Esophagus muscularis mucosa (tissue), 4 donors: ENCODE measurements at places on chromosomes 16 and 17. TPM values are rescaled to one million over a fixed set of nuclear protein-coding genes. Genes with fewer than 3 reads are reported as not detected.

GRCh38 chr16:53504665-53505064 is 1.7 kb upstream of the AKTIP start:
- peak overlapping the region; percentile 92 for H3K27ac ChIP-seq
- H3K4me3 ChIP-seq, result peak overlapping the region; percentile 98
- H3K27me3 ChIP-seq, result no peaks in the 10 kb centered on the region
- peak; percentile 80 for DNase-seq
- H3K36me3 ChIP-seq, result peaks cover 3% of the 10 kb centered on the region

- H3K36me3 ChIP-seq, result no peaks in the 10 kb centered on the region
- DNase-seq, result no peak
- H3K4me1 ChIP-seq, result no peaks in the 10 kb centered on the region
Measured at GRCh38 chr17:54117452-54117851, 294.7 kb downstream of the KIF2B start.

- no peak overlapping the region for H3K4me3 ChIP-seq
- no peak overlapping the region for H3K27ac ChIP-seq
- H3K36me3 ChIP-seq, result peaks cover 87% of the 10 kb centered on the region
- H3K4me1 ChIP-seq, result peaks cover 3% of the 10 kb centered on the region
Measured at GRCh38 chr17:40633871-40634270, 13.7 kb downstream of the SMARCE1 start.

DNA sequence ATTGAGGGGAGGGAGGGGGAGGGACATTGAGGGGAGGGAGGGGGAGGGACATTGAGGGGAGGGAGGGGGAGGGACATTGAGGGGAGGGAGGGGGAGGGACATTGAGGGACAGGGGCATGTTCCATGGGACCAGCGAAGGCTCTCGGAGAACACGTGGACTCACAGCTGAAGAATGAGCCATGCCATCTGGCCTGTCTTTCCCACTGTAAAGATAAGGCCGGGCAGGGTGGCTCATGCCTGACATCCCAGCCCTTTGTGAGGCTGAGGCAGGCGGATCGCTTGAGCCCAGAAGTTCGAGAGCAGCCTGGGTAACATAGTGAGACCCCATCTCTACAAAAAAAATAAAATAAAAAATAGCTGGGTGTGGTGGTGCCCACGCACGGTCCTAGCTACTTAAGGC is 32.5 kb downstream of the RPH3AL start:
- H3K4me1 ChIP-seq, result no peaks in the 10 kb centered on the region
- no peak overlapping the region for H3K27ac ChIP-seq
- H3K4me3 ChIP-seq, result no peak overlapping the region
- H3K36me3 ChIP-seq, result peaks cover 10% of the 10 kb centered on the region
- no peaks in the 10 kb centered on the region for H3K27me3 ChIP-seq

The CACNG3 gene
- total RNA-seq, result not detected

The FBXW10B gene
- total RNA-seq, result not detected
